ENCODE measurements at places on chromosomes 6 and 20.
A peak's percentile ranks its signal among the peaks of the same experiment; 100 is the strongest.

GRCh38 chr6:46419576-46420002 is 71.7 kb downstream of the RCAN2 start:
- DNase-seq: peak; percentile 87

- DNase-seq: no peak
Observed at GRCh38 chr20:61514396-61514795, 262.3 kb downstream of the CDH4 start.

GRCh38 chr6:135322427-135323201 is 141.5 kb downstream of the MYB start:
- peak; percentile 86 for DNase-seq

DNA sequence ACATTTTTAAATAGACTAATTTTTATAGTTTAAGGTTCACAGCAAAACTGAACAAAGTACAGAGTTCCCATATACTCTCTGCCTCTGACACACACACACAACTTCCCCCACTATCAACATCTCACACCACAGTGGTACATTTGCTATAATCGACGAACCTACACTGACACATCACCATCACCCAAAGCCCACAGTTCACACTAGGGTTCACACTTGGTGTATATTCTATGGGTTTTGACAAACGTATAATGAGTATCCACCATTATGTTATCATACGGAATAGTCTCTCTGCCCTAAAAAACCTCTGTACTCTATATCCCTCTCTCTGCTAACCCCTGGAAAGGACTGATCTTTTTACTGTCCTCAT is 15.6 kb downstream of the TMEM30A start:
- no peak for DNase-seq

DNA sequence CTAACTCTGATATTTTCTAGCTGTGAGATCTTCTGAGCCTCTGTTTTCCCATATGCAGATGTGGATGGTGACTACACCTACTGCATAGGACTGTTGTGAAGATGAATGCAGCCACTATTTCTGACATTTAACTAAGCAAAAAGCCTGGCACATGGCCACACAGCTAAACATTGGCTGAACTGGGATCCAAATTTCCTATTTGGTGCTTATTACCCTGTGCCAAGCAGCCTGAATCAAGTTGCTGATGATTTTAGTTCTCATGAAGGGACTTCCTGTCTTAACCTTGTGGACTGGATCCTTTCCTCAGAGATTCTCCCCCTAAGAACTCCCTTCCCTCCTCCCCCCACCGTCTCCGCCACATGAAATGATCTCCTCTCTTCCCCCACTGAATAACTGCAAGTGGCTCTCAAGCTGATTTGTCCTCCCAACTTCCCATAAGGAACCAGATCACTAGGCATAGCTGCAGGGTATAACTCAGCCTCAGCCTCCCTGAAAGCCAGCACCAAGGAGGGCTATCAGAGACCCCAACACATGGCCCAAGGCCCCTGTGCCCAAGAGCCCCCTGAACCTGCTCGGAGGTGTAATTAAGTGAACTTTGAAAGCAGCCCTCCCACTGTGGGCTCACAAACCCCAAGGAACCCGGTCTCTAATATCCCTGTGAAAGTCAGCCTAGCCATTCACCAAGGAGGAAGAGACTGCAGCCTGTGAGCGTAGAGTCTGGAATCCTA is 55.7 kb downstream of the MAFB start:
- no peak for DNase-seq

DNA sequence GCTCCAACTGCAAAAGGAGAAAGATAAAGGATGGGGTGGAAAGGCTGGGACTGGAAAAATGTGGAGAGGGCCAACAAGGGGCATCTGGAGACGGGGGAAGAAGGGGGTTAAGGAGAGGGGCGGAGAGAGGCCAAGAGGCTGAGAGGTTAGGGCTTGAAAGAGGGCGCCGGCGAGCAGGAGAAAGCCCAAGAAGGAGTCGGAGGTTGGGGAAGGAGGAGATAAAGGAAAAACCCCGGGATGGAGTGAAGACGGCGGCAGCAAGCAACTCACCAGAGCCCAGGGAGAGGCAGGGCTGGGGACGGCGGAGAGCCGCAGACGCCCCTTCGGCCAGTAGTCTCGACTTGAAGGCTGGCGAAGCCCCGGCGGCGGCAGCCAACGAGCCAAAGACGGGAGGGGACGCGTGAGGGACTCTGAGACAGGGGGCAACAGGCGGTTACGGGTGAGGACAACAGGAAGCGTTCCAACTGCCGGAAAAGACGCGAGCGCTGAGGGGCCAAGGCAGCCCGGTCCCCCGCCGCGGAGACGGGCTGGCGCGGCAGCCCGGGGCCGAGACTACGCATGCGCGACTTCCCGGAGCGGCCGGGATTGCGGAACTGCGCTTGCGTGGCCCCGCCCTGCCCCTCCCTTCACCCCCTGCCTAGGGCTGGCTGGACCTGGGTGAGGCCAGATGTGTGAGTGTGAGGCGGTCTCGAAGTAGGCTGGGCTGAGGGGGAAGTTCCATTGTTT is at the start of gene STK38:
Gene STK38, minus strand, starts transcription at position 560 of the 726 bp plus-strand sequence. CDS start 7,277 bp downstream, outside the sequence.
- DNase-seq: peak; percentile 96
